Endothelial cell of umbilical vein (primary cell): ENCODE measurements at places on chromosomes 7 and 10. TPM values are rescaled to one million over a fixed set of nuclear protein-coding genes. Genes with fewer than 3 reads are reported as not detected.

Gene TMEM26
- 0.23 and 0.27 TPM in 2 replicates for total RNA-seq

Gene HDAC9
- 11.6 and 14.6 TPM in 2 replicates for total RNA-seq

Gene C7orf33
- total RNA-seq: not detected in 2 replicates

- H3K27me3 ChIP-seq: no peaks in the 10 kb centered on the region
- no peak overlapping the region for H3K4me3 ChIP-seq
- H3K36me3 ChIP-seq: no peaks in the 10 kb centered on the region
- peaks cover 8% of the 10 kb centered on the region for H3K4me1 ChIP-seq
- no peak overlapping the region for H3K27ac ChIP-seq
Observed at GRCh38 chr10:16887565-16887964, 70.3 kb upstream of the RSU1 start.

DNA sequence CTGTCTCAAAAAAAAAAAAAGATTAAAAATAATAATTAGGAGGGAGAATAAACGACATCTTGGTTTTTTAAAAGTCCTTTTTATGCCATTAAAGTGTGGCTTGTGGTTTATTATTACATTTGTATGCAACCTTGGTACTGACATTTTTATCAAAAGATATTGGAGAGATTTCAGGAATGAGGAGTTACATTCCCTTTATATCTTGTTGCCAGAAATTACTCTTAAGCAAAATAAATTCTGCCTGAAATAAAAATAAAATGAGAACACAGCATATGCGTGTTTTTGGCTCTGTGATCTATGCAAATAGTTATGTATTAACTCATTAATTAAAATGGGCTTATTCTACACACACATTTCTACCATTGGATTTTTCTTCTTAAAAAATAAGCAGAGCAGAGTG is 202.4 kb downstream of the BICC1 start:
- H3K27ac ChIP-seq: no peak overlapping the region
- H3K4me3 ChIP-seq: no peak overlapping the region
- no peak for DNase-seq
- no peaks in the 10 kb centered on the region for H3K27me3 ChIP-seq
- no peaks in the 10 kb centered on the region for H3K36me3 ChIP-seq

DNA sequence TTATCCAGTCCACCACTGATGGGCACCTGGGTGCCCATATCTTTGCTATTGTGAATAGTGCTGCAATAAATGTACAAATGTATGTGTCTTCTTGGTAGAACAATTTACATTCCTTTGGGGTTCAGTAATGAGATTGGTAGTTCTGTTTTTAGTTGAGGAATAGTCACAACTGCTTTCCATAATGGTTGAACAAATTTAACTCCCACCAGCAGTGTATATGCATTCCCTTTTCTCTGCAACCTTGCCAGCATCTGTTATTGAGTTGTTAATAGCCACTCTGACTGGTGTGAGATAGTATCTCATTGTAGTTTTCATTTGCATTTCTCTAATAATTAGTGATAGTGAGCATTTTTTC is 27.8 kb downstream of the COA1 start:
- peaks cover 6% of the 10 kb centered on the region for H3K4me1 ChIP-seq
- no peaks in the 10 kb centered on the region for H3K36me3 ChIP-seq
- no peak overlapping the region for H3K4me3 ChIP-seq
- no peak overlapping the region for H3K27ac ChIP-seq

DNA sequence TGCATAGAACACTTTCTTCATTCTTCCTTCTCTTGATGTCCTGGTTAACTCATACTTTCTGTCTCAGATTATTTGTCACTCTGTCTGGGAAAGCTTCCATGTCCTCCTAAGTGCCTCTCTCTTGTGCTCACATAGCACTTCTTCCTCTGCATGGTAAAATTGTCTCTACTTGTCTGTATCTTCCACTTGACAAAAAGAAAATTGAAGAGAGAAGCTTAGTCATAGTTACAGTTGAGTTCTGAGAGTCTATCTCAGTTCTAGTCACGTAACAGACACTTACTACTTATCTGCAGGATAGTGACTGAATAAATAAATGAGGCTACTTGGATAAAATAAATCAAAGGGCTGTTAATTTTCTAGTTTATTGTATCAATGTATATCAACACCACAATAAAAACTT is 458.1 kb downstream of the HTR7 start:
- no peak overlapping the region for H3K27ac ChIP-seq
- H3K36me3 ChIP-seq: no peaks in the 10 kb centered on the region
- peaks cover 2% of the 10 kb centered on the region for H3K4me1 ChIP-seq
- no peak overlapping the region for H3K4me3 ChIP-seq

DNA sequence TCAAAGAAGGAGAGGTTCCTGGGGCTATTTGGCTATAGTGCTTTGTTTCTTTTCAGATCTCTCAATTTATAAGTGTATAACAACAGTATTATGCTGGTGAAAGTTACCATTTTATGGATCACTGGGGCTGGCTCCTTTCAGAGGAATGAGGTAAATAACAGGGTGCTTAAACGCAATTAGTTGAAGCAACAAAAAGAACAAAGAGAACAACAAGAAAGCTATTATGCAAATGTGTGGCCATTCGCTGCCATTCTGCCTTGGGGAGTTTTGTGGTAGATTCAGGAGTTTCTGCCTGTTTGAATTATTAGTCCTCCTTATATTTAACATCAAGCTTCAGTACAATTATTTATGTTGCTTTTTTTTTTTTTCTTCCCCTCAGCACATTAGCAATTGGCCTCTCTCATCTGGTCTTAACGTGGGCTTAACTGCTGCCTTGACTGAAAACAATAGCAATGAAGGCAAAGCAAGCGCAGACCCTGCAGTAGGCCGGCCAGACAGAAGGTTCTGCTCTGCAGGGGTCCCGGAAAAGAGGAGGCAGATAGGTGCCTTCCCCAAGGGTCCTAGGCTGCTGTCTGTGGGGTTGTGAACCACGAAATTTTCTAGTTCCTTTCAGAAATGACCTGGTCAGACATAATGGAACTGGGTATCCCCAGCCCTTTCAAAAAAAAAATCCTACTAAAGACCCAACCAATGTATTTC is 339.9 kb upstream of the PODXL start:
- no peaks in the 10 kb centered on the region for H3K27me3 ChIP-seq
- peak; percentile 7 for DNase-seq
- peaks cover 23% of the 10 kb centered on the region for H3K4me1 ChIP-seq
